ENCODE measurements at places on chromosomes 3 and 15. TPM values are rescaled to one million over a fixed set of nuclear protein-coding genes. Genes with fewer than 3 reads are reported as not detected.

DNA sequence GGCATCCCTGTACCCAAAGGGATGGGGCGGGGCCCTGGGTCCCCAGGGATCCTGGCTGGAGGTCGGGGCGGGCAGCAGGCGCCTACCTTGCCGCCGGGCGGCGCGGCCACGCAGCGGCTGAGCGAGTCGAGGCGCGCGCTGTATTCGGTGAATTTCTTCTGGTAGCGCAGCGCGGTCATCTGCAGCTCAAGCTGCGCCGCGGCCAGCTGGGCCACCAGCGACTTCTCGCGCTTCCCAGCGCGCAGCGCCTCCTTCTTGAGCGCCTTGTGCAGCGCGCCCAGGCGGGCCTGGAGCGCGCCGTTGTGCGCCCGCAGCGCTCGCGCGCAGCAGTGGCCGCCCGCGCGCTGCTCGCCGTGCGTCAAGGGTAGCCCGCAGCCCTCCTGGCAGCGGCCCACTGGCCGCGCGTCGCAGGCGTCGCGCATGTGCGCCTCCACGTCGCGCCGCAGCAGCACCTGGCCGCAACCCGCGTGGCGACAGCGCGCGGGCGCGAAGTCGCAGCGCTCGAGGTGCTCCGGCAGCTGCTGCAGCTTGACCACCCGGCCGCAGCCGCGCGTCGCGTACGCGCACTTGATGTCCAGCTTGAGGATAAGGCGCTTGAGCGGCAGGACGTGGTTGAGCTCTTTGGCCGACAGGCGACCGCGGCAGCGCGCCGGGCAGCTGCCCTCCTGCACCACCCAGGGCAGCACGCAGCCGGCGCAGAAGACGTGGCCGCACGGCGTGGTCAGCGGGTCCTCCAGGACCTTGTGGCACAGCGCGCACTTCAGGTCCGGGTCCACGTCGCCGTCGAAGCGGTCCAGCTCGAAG is 522 bp downstream of the PDZRN3 start:
- no peaks in the 10 kb centered on the region for H3K36me3 ChIP-seq
- no peak overlapping the region for H3K27ac ChIP-seq
- H3K4me1 ChIP-seq = peaks cover 26% of the 10 kb centered on the region

- no peaks in the 10 kb centered on the region for H3K4me1 ChIP-seq
- DNase-seq = no peak
- peaks cover 12% of the 10 kb centered on the region for H3K36me3 ChIP-seq
These were observed 39.3 kb downstream of the OXNAD1 start for GRCh38 chr3:16304061-16305010.

Gene AHSG
- 2,043 TPM for total RNA-seq

Gene SUCNR1
- not detected for total RNA-seq

Gene EHHADH
- total RNA-seq = 59.1 TPM

Gene GLDN
- 0.86 TPM for total RNA-seq
